ENCODE measurements at places on chromosomes 6 and 20.

- no peak for DNase-seq
Observed at GRCh38 chr6:74439123-74439811, 743.3 kb downstream of the CD109 start.

- no peak for DNase-seq
Observed at GRCh38 chr6:148518511-148519156, 176.0 kb downstream of the SASH1 start.

DNA sequence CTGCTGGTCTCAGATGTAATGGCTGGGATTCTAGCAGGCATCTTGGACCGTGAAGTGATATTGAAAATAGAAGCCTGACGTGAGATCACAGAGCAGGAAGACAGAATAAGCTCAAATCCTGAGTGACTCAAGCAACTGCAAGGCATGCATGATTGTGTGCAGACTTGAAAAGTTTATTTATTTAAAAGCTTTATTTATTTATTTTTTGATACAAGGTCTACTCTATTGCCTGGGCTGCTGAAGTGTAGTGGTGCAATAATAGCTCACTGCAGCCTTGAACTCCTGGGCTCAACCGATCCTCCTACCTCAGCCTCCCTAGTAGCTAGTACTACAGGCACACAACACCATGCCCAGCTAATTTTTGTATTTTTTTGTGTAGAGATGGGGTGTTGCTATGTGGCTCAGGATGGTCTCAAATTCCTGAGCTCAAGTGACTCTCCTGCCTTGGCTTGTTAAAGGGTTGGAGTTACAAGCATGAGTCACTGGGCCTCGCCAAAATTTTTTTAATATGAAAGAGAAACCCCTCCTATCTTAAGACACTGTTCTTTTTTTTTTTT is 40.1 kb upstream of the RNF144B start:
- no peak for DNase-seq

- DNase-seq, result no peak
Observed at GRCh38 chr20:40390654-40391053, 298.4 kb downstream of the MAFB start.

DNA sequence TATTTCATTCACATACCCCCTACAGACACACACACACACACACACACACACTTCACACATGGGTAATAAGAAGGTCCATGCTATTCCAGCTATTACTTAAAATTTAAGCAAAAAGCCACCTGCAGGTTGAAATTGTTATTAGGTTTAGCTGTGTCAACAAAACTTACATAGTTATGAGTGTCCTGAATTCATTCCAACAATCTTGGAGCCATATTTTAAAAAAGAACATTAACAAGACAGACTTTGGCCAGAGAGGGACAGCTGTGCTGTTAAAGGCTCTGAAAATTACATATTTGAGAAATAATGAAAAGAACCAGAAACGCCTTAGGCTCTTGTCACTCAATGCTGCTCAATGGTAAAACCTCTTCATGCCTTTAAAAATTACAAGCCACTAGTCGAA is 455.3 kb downstream of the EPM2A start:
- no peak for DNase-seq

DNA sequence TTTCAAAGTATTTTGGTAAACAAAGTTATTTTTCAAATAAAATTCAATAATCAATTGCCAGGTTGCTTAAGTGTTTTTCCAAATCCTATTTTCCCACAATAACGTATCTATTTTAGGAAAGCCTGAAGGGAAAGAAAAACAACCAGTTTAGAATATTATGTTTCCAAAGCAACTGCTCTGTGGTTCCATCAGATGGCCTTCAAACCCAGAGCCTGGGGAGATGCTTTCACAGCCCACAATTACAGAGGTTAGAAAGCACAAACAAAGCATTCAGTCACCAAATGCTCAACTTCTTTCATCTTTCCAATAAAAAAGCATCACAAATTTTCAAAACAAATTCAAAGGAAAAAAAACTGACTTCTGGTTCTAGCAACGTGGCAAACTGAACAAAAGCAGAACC is 66.0 kb downstream of the ELOVL5 start:
- no peak for DNase-seq

- no peak for DNase-seq
Observed at GRCh38 chr6:132021552-132022375, 70.6 kb upstream of the CCN2 start.

DNA sequence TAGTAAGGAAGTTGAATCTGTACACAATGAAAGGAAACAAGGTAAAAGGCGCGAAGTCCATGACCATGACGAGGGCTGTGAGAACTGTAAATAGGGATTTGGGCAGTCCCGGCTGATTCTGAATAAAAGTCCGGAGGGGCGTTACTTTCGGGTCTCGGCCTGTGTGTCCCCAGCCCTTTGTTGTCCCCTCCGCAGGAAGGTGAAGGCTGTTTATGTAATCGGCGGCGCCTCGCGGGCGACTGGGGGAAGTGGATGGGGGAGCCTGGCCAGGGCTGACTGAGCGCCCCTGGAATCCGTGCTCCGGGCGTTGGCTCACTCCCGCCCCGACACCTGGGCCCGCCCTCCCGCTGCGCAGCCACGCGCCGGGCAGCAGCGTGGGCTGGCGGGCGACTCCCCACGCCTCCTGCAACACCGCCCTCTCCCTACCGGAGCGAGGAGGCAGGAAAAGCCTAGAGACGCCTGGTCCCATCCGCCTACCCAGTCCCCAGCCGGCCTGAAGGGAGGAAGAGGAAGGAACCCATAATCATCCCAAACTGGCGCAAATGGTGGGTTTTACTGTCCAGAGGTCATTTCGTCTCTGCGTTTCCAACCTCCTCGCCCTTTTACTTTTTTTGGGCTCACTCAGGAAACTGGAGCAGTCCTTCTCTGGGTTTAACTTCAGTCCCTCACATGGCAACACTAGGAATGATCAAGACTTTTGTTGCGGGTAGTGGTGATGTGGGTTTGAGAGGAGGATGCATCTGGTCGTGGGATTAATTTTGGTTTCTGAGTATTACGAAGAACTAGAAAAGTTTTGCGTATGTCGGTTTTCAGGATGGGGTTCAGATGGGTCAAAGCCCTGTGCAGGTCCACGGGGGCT is 12.1 kb downstream of the TRIM31 start:
- DNase-seq, result peak; percentile 6

- DNase-seq, result no peak
Observed at GRCh38 chr6:68728159-68728979, 93.3 kb downstream of the ADGRB3 start.

DNA sequence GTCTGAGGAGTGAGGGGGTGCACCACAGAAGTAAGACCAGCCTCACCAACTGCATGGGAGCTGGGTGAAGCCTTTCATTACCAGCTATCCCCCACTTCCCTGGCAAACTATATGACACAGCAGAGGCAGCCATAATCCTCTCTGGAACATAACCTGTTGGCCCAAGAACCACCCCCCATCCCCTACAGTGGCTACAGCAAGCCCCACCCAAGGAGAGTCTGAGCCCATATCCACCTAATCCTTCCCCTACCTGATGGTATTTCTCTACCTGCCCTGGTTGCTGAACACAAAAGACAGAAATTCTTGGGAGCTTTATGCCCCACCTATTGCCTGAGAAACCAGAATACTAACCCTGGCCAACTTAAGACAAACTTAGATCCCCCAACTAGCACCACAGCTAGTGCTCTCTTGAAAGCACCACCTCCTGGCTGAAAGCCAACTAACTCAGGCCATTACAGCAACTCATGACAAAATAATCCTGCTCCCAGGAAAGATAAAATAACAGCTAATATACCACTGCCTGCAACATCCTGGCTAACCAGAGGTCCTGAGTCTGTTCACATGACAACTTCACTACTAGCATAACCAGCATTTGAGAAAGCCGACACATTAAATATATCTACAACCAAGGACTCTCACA is 11.2 kb downstream of the RNGTT start:
- no peak for DNase-seq

DNA sequence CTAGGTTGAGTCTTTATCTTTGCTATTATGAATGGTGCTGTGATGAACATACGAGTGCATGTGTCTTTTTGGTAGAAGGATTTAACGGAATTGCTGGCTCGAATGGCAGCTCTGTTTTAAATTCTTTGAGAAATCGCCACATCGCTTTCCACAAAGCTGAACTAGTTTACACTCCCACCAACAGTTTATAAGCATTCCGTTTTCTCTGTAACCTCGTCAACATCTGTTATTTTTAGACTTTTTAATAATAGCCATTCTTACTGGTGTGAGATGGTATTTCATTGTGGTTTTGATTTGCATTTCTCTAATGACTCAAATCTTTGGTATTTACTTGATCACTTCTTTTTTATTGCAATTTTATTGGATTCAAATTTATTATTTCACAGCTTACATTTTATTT is 117.4 kb upstream of the HDGFL1 start:
- no peak for DNase-seq

DNA sequence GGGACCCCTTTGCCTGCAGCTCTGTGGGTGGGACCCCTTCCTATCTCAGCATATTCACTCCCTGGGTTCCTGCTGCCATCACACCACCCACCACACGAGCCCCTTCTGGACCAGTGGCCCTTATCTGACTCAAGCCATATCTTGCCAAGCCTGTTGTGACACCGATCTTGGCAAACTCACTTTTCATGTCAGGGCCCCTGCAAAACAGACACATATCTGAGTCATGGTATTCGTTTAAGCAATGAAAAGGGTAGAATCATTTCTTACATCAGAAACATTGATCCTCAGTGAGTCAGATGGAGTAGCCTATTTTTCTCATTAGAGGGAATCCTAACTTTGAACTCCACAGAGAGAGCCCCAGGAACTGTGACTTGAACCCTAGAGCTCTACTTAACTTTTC is 10.6 kb downstream of the RAET1E start:
- DNase-seq, result no peak

DNA sequence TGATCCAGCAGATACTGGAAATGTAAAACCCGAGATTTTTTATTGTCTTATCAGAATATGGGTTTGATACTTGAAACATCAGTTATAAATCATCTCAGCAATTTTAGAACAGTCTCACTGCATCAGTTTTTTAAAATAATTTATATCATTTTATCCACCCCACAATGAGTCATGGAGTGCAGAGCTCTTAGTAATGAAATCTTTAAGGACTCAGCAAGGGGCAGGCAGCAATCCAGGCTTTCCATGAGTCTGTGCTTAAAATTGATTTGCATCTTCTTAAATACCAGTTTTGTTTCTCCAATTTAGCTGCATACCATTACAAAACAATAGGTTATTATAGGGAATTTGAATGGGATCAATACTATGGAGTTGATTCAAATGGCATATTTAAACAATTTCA is 832.3 kb downstream of the C6orf118 start:
- DNase-seq, result no peak

Measured in CD4-positive, alpha-beta T cell treated with Interleukin-1 beta for 1 hour (primary cell).